ENCODE measurements at places on chromosomes 2 and 18. TPM values are rescaled to one million over a fixed set of nuclear protein-coding genes. Genes with fewer than 3 reads are reported as not detected.

SUMO1 gene
- 116 TPM for total RNA-seq

NXPH2 gene
- total RNA-seq: 23.3 TPM

ABCB11 gene
- total RNA-seq: 0.20 TPM

IDH1 gene
- 106 TPM for total RNA-seq

UGT1A1 gene
- not detected for total RNA-seq

CCDC102B gene
- total RNA-seq: 21.2 TPM

WDPCP gene
- 40.1 TPM for total RNA-seq

GRCh38 chr2:65432227-65433190 is at the start of gene SPRED2:
Gene SPRED2 (minus strand): TSS chr2:65432599. CDS start chr2:65431987, 612 bp downstream.
- DNase-seq: peak; percentile 98

DNA sequence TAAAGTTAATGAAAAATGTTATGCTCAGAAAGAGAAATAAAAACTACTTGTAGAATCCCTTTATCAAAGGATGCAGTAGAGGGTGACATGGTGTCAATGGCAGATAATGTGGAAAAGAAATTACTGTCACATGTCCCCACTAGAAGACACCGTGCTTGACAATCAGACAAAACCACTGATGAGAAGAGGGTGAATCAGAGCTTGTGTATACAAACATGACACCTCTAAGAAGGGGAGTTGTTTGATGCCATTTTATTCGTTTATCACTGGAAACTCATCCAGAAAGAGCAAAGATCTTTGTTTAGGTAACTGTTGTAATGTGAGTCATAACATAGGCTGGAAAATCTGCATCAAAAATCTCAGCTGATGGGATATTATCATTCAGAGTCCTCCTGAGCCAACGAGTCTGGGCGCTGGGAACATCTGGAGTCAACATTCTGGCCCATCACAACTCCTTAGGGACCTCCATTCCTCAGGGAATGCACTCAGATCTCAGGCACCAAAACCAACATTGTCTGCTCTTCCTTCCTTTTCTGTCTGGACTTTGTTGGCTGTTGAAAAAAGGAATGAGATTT is 49.5 kb upstream of the RAB12 start:
- no peak for DNase-seq

DNA sequence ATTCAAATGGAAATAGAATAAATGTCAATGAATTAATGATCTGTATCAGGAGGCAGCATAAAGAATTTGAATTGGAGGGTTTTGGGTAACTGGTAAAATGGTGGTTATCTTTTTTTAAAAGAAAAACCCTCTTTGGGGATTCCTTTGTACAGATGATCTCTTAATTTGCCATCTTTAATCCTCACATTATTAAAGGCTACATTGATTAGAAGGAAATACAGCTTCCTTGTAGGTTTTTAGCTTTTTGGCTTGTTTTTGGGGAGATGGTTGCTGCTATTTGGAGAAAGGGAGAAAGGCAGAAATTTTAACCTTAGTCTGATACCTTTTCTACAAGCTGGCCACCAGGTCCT is 600 bp upstream of the MAPRE2 start:
- DNase-seq: no peak

- DNase-seq: no peak
These were observed 98.5 kb upstream of the CD226 start for GRCh38 chr18:70046207-70046606.

- no peak for DNase-seq
These were observed 24.1 kb downstream of the DYNC1I2 start for GRCh38 chr2:171711351-171711750.

- no peak for DNase-seq
These were observed 442.8 kb upstream of the CHST9 start for GRCh38 chr18:27627927-27628326.
